Fibroblast of skin of right biceps (primary cell): ENCODE measurements at places on chromosomes 6 and 20.

DNA sequence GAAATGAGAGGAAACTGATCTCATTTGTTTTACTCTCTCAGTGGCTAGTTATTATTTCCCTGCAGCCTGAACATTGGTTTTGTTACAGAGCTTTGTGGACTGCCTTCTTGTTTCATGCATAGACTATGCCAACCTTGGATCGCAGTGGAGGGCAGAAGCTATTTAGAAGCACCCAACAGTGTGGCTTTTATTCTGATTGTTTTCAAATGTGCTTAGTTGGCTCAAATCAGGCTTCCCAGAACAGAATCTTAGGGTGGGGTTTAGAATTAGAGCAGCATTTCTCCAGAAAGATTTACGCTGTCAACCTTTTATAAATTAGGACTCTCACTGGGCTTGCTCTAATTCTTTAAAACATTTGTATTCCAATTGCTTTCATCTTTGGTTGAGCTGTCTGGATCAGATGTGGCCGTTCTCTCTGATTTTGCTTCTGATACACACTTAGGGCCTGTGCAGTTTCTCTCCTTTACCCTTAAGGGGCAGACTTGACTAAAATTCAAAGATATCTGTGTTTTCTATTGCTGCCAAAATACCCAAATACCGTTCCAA, 210.3 kb downstream of the BCKDHB start:
- peak; percentile 55 for DNase-seq

- no peak for DNase-seq
Measured at GRCh38 chr6:122511193-122511924, 39.8 kb upstream of the SERINC1 start.

DNA sequence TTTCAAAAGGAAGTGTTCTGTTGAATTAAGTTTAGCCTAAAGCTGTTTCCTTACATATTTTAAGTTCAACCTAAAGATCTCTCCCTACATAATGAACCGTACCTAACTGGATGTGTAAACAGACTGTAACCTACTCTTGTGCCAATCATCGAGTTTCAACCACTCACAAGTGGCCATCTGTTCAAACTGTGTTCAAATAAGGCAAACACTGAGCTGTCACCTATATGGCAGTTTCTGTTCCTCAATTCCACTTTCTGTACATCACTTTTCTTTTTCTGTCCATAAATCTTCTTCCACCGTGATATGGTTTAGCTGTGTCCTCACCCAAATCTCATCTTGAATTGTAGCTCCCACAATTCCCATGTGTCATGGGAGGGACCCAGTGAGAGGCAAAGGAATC, 428.6 kb downstream of the HACE1 start:
- no peak for DNase-seq

GRCh38 chr20:1087311-1087905, 31.0 kb upstream of the PSMF1 start:
- no peak for DNase-seq

DNA sequence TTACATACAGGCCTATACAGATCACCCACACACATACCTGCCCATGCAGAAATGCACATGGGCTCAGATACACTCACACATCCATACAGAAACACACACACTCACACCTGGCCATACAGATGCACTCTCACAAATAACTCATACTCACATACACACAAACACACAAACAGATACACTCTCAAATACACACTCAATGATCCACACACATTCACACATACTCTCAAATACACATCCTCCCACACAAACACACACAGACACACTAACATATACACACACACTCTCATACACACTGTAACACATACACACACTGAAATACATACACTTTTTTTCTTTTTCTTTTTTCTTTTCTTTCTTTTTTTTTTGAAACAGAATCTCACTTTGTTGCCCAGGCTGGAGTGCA, 90.7 kb downstream of the CDH22 start:
- DNase-seq, result no peak

- no peak for DNase-seq
Measured at GRCh38 chr6:157313531-157314467, 9.5 kb downstream of the TMEM242 start.

DNA sequence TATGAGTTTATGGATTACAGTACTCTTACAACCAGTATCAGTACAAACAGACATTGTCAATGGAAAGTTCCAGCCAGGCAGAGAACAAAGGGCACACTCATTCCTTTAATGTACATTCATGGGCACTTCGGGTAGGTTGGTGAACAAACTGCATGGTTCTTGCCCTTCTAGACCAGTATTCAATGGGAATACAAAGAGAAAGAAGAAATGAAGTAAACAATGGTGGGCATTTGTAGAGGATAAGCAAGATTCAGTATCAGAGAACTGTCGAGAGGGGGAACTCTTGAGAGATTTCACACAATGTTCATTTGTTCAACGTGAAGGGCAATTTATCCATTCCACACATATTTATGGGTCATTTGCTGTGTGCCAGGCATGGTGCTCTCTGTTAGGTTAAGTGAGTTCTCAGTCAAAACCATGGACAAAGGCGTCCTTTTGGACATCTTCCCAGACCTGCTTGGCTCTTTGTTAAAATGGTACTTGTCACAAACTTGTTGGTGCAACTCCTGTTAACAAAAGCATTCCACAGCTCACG, 714.8 kb downstream of the DHX35 start:
- DNase-seq, result no peak

DNA sequence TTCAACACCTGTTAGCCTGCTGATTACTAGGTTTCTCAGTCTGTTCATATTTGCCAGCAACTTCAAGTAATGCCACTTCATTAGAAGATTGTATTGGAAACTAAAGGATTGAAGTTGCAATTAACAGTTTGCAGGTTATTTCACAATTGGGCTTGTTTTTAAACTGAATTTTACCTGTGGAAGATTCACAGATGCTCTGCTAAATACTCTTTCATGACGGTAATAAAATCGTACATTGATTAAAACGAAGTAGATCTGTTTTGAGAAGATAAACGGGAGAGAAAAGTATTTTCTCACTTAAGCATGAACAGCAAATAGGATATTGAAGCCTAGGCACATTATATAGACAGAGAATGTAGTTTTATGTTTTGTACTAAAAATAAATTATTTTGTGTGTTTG, 1.6 kb downstream of the RNF182 start:
- DNase-seq, result no peak

DNA sequence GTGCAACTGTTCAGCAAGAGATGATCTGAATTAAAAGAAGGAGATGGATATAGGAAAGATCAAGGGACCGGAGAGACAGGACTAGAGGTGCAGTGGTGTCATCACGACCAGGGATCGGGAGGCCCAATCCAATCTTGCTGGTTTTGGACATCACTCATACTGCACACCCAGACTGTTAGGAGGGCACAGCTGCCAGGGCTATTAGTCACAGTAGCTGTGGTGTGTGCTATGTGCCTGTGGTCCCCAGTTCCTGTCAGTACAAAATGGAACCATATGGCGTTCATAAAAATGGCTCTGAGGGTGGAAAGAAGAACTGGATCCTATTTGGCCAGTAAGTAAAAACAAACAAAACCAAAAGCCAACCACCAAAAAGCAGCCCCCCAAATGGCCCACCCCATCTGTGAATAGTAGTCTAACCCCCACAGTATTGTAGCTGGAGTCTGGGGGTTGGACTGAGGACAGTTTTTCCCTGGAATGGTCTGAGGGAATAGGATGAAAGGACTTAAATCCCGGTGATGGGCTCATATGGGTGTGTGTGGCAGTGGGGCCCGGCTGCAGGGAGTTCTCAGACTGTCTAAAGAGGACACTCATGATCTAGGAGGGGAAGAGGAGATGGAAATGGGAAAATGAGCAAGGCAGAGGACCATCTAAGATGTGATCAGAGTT, 9.3 kb upstream of the NNAT start:
- peak; percentile 94 for DNase-seq

DNA sequence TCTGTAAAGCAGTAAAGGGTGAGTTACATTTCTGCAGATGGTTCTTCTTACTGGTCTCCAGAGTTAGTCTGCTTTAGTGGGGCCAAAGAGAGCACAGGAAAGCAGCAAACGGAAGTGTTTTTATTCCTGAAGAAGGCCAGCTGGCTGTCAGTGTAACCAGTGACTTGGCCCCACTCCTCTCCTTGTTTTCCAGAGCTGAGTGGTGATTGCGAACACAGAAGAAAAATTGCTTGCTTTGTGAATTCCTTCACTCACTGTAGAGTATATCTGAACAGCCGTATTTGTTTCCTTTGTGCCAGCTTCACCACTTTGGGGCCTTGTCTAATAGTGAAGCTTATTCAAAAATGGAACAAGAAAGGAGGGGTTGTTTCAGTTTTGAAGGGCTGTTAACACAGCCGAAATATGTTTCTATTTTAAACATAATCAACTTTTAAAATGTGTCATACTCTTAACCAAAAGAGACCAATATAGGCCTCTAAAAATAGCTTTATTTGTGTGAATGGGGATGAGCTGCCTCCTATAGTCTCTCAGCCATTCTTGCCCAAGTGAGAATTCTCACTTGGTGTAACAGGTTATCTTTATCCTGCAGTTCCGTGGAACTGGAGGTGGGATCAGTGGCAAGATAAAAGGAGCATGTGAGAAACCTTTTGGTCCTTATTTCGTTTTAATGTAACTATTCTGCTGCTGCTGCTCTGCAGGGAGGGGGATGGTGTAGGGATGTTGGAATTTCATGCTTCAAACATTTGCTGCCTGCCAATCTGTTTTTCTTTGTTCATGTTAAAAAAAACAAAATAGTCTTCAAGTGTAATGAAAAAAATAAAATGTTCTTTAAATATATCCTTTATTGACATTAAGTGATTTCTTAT, 37.8 kb downstream of the ZC2HC1B start:
- peak; percentile 11 for DNase-seq

DNA sequence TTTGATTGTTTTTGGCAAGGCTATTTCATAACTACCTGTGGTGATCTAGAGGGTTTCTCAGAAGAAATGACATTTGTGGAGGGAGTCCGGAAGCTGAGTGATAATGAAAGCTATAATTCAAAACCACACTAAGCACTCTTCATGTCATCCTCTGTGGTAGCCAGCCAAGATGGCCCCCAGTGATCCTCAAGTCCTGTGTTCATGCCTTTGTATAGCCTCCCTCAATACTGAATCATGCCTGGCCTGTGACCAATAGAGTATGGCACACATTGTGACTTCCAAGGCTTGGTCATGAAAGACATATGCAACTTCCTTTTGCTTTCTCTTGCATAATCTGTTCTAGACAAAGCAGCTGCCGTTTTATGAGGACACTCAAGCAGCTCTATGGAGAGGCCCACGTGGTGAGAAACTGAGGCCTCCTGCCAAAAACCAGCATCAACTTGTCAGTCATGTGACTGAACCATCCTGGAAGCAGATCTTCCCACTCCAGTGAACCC, 12.8 kb upstream of the DNAAF9 start:
- peak; percentile 63 for DNase-seq

DNA sequence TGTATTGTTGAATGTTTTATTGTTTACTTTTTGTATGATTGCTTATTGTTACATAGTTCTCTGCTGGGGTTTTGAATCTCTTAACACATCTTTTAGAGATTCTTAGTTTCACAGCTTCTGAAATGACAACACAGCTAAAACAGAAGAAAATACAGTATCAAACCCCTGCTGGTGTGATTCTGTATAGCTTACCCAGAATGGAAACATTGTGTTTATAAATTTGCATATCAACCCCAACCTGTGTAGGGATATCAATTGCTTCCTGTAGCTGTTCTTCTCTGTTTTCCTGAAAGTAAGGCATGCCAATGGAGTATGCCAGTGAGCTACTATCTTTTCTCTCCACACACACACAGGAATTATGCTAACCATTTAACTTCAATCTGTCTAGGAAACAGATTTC, 64.3 kb upstream of the ID4 start:
- DNase-seq, result no peak

DNA sequence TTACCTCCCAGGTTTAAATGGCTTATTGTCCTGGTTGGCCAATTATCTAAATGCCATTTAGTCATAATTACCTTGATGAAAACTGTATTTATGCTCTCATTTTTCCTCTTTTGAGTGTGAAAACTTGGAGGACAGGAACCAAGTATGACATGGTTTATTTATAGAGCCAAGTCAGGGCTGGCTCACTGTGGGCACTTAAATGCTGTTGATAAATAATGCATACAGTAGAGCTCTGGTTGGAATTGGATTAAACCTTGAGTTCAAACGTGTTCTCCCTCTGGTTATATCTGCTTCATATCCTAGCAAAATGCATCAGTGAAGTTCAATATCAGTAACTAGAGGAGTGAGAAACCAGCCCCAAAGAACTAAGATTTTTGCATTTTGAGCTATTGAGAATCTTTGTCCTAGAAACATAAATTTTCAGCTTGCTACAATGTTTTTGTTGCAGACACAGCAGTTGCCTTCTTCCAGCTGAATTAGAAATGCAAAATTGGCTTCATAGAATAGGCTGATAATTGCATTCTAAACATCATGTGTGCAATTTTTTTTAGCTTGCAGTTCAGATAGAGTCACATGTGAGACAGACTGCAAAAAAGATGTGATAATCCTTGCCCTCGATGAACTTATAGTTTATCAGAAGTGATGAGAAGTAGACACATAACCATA, 255.8 kb downstream of the BTBD3 start:
- no peak for DNase-seq

GRCh38 chr6:123635144-123635543, 1.6 kb downstream of the TRDN start:
- DNase-seq, result no peak

- DNase-seq, result no peak
Measured at GRCh38 chr20:58714923-58715351, 22.3 kb downstream of the NPEPL1 start.

GRCh38 chr6:134930463-134930862, 19.4 kb downstream of the ALDH8A1 start:
- DNase-seq, result no peak

DNA sequence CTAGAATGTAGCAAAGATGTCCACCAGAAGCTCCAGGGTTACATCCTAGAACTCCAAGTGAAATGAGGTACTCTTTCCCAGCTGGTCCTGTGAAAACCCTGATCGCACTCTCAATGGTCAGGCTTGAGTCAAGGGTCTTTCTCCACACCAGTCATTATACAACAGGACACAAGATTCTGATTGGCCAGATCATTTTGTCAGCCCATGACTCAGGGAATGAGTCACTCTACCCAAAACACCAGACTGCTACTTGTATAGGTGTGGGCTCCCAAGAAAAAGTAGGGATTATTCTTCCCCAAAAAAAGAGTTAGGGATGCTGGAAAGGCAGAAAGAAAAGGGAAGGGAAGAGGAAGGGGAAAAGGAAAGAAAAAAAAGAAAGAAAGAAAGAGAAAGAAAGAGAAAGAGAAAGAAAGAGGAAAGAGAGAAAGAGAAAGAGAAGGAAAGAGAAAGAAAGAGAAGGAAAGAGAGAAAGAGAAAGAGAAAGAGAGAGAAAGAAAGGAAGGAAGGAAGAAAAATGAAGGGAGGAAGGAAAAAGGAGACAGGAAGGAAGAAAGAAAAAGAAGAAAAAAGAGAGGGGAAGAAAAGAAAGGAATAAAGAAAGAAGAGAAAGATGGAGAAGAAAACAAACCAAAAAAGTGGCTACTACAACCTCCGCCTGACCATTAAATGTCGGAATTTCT, 30.5 kb downstream of the ANKEF1 start:
- peak; percentile 29 for DNase-seq

GRCh38 chr6:142320366-142320765, 18.6 kb downstream of the ADGRG6 start:
- DNase-seq, result no peak
